SK-MEL-5 (cell line): ENCODE measurements at places on chromosomes 2 and 18. TPM values are rescaled to one million over a fixed set of nuclear protein-coding genes. Genes with fewer than 3 reads are reported as not detected.

Gene TUBA4B
- not detected in 2 replicates for total RNA-seq

Gene PDE11A
- total RNA-seq: 1.7 and 2.5 TPM in 2 replicates

Gene RBM43
- 4.9 and 5.8 TPM in 2 replicates for total RNA-seq

Gene GALNT14
- 4.8 and 5.9 TPM in 2 replicates for total RNA-seq

Gene HOXD9
- 0.18 and 0.59 TPM in 2 replicates for total RNA-seq

Gene DSC1
- total RNA-seq: not detected in 2 replicates

Gene ELOA2
- total RNA-seq: not detected in 2 replicates

Gene SLC8A1
- 36.4 and 40.7 TPM in 2 replicates for total RNA-seq

Gene RGPD8
- 1.2 and 2.0 TPM in 2 replicates for total RNA-seq
